PC-3 (cell line): ENCODE measurements at places on chromosomes 4 and X.
A peak's percentile ranks its signal among the peaks of the same experiment; 100 is the strongest.

- DNase-seq = no peak
Measured at GRCh38 chr4:99510721-99511120, at the start of gene C4orf17. C4orf17 (plus strand) TSS chr4:99511021; CDS start chr4:99513082, 2,061 bp downstream.

DNA sequence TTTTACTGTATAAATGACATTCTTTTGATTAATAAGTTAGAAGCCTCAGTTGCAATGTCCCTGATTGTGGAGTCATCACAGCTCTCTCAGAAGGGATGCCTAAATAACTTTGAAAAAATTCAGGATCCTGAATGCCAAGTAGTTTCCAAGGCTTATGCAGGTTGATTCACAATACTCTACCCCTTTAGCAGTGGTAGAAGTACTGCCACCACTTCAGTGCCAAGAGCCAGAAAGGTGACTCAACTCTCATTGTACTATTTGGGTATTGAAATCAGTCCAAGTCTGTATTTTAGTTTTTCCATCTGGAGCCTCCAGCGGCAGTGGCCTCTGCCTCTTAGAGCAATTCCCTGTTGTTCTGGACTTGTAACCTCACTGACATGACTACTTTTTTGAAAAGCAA is 320.1 kb upstream of the NDST4 start:
- peak; percentile 32 for DNase-seq

- peak; percentile 93 for DNase-seq
Measured at GRCh38 chrX:120316587-120317283, 5.5 kb upstream of the TMEM255A start.

GRCh38 chrX:105701310-105702052 is 120.9 kb upstream of the NRK start:
- DNase-seq = peak; percentile 62

- DNase-seq = no peak
Measured at GRCh38 chrX:112839856-112840255, 775 bp downstream of the AMOT start.

DNA sequence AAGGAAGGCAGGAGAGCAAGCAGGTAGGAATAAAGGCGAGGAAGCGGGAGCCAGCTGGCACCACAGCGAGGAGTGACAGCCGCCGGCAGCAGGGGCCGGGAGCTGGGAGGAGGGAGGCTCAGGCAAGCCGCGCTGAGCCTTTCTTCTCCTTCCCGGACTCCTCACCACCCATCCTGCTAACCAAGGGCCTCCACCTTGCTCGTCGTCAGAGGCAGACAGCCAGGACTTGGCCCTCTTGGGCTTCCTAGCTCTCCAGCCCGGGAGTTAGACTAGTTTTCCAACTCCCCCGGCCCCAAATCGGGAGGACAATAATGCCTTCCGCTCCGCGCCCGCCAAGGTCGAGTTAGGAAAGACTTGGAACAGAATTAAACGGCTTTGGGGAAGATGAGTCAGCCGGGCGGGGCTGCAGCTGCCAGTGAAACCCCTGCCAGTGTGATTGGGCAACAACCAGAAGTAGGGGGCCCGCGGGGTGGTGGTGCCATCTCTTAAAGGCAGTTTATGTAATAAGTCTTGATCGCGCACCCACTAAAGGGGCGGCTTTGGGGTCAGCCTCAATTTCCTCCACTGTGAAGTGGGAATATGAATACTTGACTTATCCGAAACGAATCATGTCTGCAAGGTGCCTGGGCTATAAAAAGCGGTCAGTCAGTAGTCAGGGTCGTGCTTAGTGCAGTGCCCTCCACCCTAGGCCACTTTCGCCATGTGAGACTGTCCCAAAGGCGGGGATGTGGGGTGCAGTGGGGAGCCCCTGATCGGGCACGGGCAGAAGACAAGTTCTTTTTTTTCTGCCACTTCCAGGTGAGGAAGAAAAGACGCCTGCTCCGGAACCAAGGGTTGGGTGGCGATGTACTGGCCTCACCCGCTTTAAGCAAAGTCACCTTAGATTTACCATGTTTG is 6.7 kb upstream of the HSD17B10 start:
- peak; percentile 72 for DNase-seq

DNA sequence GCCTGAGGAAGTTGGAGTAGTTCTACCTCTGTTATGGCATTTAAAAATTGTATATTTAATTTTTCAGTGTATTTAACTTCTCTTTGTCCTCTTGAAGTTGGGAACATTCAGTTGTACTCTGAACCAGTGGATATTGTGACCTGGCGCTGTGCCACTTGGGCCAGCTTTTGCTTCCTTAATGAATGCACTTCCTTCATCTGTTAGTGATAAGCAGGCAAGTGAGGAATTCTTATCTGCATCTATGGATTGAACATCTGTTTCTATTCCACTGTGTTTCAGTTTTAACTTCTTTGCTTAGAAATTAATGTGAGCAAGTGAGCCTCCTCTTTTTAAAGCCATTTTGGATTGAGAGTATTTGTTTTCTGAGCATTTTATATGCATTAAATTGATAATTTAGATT is 128.3 kb downstream of the UCHL1 start:
- no peak for DNase-seq

- DNase-seq = no peak
Measured at GRCh38 chr4:16292585-16292984, 66.3 kb upstream of the TAPT1 start.

- peak; percentile 55 for DNase-seq
Measured at GRCh38 chrX:96685210-96686099, 813 bp downstream of the DIAPH2 start.

DNA sequence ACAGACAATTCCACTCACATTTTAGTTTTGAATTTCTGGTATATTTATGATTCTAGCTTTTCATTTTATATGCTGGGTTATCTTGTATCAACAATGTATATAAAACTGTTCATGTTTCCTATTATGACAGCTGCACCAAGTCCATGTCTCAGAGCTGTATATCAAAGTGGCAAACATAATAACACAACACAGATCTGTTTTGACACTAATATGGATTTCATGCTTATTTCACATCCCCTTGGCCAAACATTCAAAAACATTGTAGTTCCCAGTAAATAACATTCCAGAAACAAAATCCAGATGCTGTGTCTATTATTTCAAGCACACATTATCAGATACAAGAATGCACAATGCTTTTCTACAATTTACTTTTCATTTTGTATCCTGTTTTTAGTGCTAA is 380.6 kb upstream of the MAGEB2 start:
- no peak for DNase-seq

GRCh38 chr4:108135549-108136209 is 33.1 kb downstream of the LEF1 start:
- no peak for DNase-seq

DNA sequence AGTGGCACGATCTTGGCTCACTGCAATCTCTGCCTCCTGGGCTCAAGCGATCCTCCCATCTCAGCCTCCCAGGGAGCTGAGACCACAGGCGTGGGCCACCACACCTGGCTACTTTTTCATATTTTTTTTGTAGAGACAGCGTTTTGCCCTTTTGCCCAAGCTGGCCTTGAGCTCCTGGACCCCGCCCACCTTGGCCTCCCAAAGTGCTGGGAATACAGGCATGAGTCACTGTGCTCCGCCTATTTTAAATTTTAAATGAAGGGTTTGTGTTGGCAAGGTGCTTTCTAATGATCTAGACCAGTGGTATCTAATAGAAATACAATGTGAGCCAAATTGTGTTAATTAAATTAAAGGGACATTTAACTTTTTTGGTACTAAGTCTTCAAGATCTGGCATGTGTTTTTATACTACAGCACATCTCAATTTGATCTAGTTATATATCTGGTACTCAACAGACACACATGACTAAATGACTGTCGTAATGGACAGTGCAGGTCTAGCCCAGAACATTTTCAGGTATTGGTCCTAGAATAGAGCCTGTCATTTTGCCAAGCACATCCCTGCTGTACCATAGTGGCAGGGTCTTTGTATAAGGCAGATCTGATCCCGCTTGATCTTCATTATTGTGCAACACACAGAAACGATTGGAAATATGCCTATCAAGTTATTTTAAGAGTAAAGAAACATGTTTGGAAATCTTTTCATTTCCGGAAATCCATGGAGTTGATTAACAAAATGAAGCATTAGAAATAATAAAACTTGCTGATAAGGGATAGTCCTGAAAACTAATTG is 7.3 kb downstream of the PGK1 start:
- no peak for DNase-seq

DNA sequence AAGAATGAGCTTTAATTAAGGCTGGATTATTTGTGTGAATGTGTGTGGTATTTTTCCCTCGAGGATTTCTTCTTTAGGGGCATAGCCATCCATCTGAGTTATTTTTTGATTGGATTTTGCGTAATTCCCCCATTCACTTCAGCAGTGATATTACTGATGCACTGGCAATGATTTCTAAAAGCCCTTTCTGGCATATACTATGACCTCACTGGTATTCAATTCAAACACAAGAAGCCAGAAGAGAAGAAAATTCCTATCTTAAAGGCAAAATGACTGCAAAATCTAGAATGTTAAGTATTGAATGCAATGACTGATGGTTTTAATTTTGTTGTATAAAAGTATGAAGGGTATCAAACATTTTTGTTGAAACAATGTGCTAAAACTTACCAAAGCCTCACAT is 71.1 kb upstream of the DDIT4L start:
- DNase-seq = no peak

GRCh38 chrX:123871309-123871708 is 11.5 kb downstream of the XIAP start:
- DNase-seq = no peak

- DNase-seq = no peak
Measured at GRCh38 chr4:166977596-166977995, 256.7 kb downstream of the SPOCK3 start.

GRCh38 chr4:75696071-75696470 is 22.9 kb upstream of the G3BP2 start:
- DNase-seq = no peak

DNA sequence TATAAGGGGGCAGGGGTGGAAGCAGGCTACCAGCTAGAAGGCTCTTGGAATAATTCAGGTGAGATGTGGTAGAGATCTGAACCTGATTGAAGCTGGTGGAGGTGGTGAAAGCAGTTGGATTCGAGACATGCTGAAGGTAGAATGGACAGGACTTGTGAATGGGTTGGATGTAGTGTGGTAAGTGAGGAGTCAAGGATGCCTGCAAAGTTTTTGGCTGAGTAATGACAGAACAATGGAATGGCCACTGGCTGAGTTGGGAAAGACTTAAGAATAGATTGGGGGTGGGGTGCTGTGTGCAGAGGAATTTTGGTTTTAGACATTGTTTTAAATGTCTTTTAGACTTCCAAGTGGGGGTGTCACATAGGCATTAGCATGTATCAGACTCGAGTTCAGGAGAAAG is 33.5 kb downstream of the HPF1 start:
- no peak for DNase-seq

GRCh38 chr4:19577097-19577496 is 674.6 kb upstream of the SLIT2 start:
- DNase-seq = no peak

- no peak for DNase-seq
Measured at GRCh38 chr4:121642292-121642691, 54.5 kb downstream of the ANXA5 start.

- no peak for DNase-seq
Measured at GRCh38 chrX:72062916-72063315, 68.8 kb downstream of the RTL5 start.

DNA sequence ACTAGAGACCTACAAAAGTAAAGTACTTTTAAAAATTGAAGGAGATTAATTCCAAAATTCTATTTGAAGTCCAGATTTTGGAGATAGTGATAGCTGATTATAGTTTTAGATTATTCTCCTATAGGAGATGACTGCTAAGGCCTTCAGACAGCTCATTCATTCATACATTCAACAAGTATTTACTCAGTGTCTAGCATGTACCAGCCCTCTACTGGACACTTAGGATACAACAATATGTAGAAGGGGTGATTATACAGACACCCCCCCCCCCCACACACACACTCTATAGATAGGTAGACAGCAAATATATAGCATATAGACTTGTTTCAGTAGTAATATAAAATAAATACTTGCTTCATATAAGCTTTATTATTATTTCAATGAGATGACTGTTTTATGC is 60.4 kb upstream of the TAF9B start:
- DNase-seq = peak; percentile 67

- DNase-seq = peak; percentile 38
Measured at GRCh38 chrX:118864063-118864635, 40.5 kb downstream of the ZCCHC12 start.

GRCh38 chrX:56228914-56229313 is 3.2 kb upstream of the KLF8 start:
- no peak for DNase-seq

GRCh38 chr4:138460477-138461414 is 218.6 kb upstream of the SLC7A11 start:
- no peak for DNase-seq

DNA sequence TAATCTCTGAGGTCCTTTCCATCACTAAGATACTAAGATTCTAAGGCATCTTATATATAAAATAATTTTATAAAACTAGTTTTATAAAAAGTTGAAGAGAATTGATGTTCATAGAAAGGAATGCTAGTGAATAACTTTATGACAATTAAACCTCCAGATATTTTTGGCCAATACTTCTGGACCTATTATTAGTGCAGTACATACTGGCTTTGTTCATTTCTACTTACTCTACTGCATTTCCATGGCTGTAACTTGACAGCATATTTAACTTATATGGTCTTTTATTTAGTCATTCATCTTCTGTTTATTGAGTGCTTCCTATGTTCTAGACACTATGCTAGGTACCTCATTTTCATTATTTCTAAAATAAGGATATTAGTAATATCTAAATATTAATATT is 6.8 kb upstream of the USP53 start:
- no peak for DNase-seq

- peak; percentile 68 for DNase-seq
Measured at GRCh38 chrX:12770440-12770839, 20.8 kb upstream of the PRPS2 start.

- no peak for DNase-seq
Measured at GRCh38 chr4:159280442-159281172, 177.7 kb downstream of the RAPGEF2 start.

DNA sequence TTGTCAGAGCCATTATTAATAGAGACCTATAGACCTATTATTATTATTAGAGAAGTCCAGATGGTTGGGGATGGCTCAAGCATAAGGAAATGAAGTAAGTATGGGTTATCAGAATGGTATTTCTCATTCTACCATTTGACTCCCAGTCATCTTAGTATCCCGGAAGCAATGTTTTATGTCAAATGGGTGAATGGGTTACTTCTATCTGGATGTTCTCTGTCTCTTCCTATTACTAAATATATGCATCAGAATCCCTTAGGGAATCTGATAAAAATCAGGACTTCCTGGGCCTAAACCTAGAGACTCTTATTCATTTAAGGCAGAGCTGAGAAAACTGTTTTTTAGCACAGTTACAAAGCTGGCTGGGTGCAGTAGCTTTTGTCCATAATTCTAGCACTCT is 149.9 kb downstream of the SLC10A7 start:
- DNase-seq = no peak

DNA sequence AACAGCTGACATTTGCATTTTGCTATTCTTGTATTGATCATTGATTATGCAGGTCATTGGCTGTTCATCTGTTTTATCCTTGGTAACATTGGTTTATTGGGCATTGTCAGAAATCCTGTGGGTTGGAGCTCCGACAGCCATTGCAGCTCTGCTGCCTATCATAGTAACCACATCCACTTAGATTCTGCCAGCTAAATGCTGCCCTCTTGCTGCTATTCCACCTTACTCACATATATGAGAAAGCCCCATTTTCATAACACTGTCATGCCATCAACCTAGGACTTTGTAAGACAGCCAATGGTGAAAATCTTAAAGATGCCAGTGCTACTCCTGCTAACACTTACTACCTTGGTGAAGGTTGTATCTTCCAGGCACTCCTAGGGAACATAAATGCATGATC is 187.3 kb upstream of the CXCL13 start:
- DNase-seq = peak; percentile 41

- DNase-seq = peak; percentile 34
Measured at GRCh38 chrX:134688031-134688823, 30.0 kb upstream of the PLAC1 start.

- DNase-seq = peak; percentile 84
Measured at GRCh38 chrX:78357342-78358055, 30.1 kb upstream of the CYSLTR1 start.

- peak; percentile 53 for DNase-seq
Measured at GRCh38 chr4:36399762-36400353, 118.4 kb downstream of the DTHD1 start.
